COR-L47 (cell line): ENCODE measurements at places on chromosomes 12 and 14.

- DNase-seq, result no peak
Observed at GRCh38 chr14:55031190-55031589, 4.2 kb downstream of the SOCS4 start.

DNA sequence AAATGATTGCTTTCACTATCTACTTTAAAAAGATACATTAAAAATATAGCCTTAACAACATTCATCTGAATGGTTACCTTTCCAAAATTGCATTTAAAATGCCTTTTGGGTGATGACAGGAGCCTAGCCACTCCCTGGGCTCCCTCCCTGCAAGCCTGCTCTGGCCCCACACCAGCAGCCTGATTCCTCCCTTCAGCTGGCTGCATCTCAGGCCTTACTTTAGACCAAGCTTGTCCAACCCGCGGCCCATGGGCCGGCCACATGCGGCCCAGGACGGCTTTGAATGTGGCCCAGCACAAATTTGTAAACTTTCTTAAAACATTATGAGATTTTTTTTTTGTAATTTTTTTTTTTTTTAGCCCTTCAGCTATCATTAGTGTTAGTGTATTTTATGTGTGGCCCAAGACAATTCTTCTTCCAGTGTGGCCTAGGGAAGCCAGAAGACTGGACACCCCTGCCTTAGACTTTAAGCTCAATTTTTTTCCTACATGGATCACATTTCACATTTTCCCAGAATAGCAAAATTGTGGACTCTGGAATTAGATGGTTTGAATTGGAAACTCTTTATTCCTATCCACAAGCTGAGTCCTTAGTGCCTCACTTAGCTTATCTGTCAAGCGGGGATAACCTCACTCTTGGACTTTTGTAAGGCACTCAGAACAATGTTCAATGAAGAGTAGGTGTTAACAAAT lies 124.4 kb downstream of the MYRFL start:
- DNase-seq, result no peak

GRCh38 chr12:28023156-28023887 lies 50.8 kb upstream of the PTHLH start:
- DNase-seq, result no peak

- DNase-seq, result peak; percentile 19
Observed at GRCh38 chr12:75526655-75527511, 15.5 kb upstream of the KRR1 start.

DNA sequence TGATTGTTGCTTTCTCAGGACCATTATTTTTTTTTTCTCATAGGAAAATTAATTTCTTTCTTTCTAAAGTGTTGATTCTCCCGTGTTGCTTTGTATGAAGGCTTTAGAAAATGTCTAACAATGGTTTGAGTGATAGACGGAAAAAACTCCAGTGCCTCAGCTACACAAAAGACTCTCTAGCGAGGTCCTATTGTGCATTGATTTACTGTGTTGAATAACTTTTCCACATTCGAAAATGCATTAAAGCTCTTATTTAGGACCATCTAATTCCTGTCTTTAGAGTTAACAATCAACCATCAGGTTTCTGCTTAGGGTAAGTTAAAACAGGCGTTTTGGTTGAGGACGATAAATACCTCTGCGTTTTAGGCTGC lies 99.6 kb downstream of the PTPN11 start:
- no peak for DNase-seq

DNA sequence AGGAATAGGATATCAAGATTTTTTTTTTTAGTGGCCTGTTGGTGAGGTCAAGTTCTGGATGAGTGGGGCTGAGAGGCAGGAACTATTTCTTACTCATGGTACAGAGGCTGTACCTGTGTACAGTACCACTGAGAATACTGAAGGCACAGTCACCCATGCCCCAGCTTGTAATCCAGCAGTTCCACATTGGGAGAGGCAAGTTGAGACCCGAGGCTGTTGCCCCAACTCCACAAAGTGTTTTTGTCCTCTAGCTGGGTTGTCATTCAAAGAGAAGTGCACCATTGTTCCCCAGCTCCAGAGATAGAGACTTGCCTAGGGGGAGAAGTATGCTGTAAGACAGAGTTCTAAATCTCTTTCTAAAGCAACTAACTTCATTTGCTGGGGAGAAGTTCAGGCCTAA lies 38.7 kb downstream of the ARID2 start:
- DNase-seq, result no peak

GRCh38 chr12:10025236-10025635 lies 5.2 kb upstream of the CLEC9A start:
- no peak for DNase-seq

DNA sequence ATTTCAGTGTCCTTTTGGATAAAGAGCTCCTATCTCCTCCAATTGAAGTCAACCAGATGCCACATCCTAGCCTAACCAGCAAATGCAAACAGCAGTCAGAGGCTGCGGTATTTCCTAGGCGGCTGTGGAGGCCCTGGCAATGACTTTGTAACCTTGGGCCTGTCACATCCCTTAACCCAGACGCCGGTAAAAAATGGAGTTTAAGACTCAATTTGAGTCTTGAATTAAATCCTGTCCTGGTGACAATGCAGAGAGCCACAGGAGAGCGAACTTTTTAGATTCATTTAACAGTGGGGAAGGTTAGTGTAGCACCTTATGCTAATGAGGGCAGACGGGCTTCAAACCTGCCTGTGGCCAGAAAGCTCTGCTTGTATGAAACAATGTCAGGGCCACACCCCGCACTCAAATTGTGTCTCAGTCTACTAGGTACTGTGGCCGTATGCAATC lies 1.3 kb downstream of the C12orf75 start:
- DNase-seq, result peak; percentile 36

- DNase-seq, result no peak
Observed at GRCh38 chr14:29391231-29391630, 536.4 kb downstream of the PRKD1 start.

- no peak for DNase-seq
Observed at GRCh38 chr12:95874452-95874851, 15.7 kb downstream of the SNRPF start.

DNA sequence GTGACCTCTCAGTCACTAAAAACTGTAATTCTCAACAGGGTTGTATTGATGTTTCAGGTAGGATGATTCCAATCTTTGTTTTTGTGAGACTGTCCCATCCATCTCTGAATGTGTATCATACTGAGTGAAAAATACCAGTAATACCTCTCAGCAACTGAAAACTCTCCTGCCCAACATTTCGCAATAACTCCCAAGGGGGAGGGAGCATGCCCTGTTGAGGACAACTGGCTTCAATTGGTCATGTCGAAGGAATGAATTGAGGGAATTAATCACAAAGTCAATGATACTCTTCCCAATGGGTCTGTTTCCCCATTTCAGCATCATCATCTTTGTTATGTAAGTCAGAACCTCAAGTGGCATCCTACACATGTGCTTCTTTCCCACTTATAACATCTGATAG lies 102.4 kb upstream of the E2F7 start:
- DNase-seq, result no peak

GRCh38 chr14:73381380-73382013 lies 76.8 kb downstream of the NUMB start:
- DNase-seq, result no peak

DNA sequence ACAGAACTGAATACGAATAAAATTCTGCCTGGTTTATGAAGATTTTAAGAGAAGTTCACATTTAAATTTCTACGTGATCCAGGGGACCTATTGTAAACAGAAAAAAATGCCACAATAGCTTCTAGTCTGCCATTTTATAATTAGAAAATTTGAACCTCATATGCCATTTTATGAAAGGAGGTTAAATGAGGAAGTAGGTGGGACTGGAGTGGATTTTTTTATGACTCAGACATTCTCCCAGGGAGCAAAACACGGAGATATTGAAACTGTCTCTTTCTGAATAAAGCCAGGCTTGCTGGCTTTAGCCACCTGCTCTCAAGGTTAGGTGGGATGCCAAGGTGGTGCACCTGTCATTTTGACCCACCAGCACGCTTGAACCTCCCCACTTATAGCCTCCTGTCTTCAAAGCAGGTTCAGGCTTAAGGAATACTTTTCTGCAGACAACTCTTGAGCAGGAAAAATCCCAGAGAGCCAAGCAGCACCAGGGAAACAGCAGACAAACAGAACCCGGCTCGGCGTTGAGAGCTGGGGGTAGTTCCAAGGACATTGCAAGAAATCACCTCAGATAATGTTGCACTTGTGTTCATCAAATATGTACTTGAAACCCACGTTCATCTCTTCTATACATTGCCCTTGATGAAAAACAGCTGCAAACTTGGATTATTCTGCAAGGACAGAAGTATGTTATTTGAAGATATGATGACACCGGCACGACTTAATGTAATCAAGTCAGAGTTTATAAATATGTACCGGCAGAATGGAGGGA lies 203.7 kb downstream of the PPM1H start:
- DNase-seq, result no peak

DNA sequence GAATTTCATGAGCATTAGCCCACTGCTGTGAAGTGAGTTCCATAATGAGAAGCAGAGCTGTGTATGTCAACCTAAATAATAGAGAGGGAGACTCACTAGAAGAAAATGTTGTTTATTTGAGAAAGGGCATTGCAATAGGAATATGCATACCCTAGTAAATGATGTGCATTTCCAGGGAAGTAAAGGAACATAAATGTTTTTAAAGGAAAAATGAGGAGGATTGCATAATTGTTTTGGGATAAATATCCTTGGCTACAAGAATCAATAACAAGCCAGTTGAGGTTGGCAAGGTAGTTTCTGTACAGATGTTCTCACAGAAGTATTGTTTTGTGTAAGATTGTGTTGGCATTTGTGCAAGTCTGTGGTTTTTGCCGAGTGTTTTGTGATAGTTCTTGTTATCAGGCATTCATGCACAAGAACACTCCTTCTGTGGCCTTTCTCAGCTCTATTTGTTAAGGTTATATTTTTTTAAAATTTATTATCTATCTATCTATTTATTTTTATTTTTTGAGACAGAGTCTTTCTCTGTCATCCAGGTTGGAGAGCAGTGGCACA lies 47.1 kb downstream of the EMP1 start:
- DNase-seq, result no peak

DNA sequence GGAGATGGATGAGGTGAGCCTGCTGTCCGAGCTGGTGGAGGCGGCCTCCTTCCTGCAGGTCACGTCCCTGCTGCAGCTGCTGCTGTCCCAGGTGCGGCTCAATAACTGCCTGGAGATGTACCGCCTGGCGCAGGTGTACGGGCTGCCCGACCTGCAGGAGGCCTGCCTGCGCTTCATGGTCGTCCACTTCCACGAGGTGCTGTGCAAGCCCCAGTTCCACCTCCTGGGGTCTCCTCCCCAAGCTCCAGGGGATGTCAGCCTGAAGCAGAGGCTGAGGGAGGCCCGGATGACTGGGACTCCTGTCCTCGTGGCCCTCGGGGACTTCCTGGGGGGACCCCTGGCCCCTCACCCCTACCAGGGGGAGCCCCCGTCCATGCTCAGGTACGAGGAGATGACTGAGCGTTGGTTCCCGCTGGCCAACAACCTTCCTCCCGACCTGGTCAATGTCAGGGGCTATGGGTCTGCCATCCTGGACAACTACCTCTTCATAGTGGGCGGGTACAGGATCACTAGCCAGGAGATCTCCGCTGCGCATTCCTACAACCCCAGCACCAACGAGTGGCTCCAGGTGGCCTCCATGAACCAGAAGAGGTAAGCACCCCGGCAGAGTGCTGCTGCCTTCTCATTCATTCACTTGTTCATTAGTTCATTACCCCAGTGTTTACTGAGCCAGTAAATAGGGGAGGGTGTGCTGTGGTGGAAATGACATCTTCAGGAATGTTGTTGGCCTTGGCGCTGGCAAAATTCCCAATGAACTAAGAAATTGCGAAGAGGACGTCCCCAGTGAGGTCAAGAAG lies 774 bp upstream of the MANSC4 start:
- no peak for DNase-seq

- DNase-seq, result no peak
Observed at GRCh38 chr12:26156201-26156871, 31.5 kb upstream of the BHLHE41 start.

- DNase-seq, result peak; percentile 71
Observed at GRCh38 chr14:65850429-65851135, 438.1 kb downstream of the FUT8 start.

GRCh38 chr12:14252697-14253096 lies 112.8 kb upstream of the ATF7IP start:
- DNase-seq, result no peak

GRCh38 chr12:101819467-101819866 lies 11.3 kb downstream of the GNPTAB start:
- no peak for DNase-seq

GRCh38 chr12:10354071-10354470 lies 35.8 kb downstream of the KLRK1 start:
- no peak for DNase-seq

- no peak for DNase-seq
Observed at GRCh38 chr12:124677552-124678356, 110.3 kb upstream of the NCOR2 start.

DNA sequence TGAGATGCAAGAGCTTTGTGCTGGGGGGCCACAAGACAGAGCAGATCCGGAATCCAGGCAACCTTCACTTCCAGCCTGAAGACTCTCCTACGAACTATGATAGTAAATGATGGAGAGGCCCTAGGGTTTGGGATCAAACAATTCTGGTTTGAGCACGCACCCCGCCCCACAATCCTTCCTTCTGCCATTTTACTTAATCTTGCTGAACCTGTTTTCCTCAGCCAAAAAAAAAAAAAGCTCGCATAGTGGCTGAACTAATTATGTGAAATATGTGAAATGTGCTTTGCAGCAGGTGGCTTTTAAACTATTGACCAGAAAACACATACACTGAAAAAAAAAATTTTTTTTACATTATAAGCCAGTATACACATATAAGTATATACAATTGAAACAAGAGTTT lies 667 bp upstream of the ITFG2 start:
- no peak for DNase-seq

- DNase-seq, result no peak
Observed at GRCh38 chr14:85417396-85417795, 112.5 kb upstream of the FLRT2 start.

DNA sequence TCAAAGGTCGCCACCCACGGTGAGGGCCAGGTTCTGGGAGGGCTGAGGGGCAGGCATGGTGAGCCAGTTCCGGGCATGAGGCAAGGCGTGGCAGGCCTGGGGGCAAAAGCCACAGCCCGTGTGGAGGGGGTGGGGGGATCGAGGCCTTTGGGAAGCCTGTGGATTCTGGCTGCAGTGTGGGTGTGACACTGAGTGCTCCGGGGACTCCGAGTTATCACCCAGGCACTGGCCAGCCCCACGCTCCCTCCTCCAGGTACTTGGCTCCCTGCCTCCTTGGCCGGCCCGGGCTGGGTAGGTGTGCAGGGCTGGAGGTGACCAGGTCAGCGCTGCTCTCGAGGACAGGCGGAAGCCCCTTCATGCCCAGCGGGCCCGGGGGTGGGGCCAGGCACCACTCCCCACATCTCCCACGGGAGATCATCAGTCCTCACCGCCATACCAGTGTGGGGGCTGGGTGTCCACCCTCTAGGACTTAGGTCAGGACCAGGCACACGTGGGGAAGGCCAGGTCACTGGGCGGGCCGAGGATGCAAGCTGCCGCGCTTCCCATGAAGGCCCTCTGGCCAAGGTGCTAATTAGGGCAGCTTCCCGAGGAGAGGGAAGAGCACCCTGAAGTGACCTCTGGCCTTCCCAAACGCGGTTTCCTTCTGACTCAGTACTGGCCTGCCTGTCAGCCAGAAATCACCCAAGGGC lies 34.1 kb upstream of the TDRD9 start:
- no peak for DNase-seq

- no peak for DNase-seq
Observed at GRCh38 chr14:51707327-51707726, 55.6 kb downstream of the FRMD6 start.
